ENCODE measurements at places on chromosomes 5 and 9. TPM values are rescaled to one million over a fixed set of nuclear protein-coding genes. Genes with fewer than 3 reads are reported as not detected.

GRCh38 chr5:87899721-87900131, 368.9 kb downstream of the TMEM161B start:
- no peak for DNase-seq

DNA sequence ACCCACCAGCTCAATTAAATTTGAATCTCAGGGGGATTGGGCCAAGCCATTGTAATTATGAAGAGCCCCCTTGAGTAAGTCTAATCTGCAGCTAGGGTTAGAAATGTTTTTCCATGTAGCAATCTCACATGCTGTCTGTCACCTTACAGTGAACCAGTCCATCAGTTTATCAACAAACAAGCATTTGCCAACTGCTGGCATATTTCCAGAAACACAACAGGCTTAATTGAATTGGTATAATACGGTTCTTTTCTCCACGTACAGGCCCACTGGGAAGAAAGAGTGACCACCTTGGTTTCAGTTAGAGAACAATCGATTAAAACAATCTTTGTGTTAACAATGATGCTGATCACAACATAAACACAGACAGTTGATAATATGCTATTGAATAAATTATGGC, 67.4 kb downstream of the NSUN2 start:
- DNase-seq, result no peak

GRCh38 chr5:74469234-74469994, 171.1 kb downstream of the ENC1 start:
- no peak for DNase-seq

GRCh38 chr9:37678789-37679273, 28.1 kb downstream of the FRMPD1 start:
- no peak for DNase-seq

DNA sequence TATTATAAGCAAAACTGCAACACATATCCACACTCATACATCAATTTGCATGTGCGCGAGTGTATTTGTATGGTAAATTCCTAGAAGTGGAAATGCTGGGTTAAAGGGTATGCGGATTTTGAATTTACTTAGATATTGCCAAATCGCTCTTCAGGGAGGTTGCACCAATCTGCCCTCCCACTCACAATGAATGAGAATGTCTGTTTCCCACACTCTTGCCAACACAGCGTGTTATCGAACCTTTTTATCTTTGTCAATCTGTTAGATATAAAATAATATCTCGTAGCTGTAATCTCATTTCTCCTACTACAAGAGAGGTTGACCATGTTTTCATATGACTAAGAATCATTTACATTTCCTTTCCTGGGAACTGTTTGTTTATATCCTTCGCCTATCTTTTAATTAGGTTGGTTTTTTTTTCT, 35.7 kb downstream of the LHX2 start:
- DNase-seq, result no peak

DNA sequence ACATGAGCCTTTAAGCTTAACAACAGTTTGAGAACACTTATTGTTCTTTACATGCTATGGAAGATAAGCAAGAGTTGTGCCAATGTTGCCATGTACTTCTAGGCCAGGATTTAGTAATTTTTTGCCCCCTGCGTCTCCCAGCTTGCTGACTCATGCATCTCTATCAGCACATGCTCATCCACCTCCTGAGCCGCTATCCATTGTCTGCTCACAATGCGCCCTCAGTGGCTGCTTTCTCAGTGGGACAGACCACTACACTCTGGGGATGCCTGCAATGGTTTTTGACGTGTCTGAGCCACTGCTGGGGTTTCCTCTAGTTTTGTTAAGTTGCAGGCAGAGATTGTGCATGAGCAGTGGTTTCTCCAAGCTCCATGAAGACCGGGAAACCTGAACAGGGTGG, 50.9 kb upstream of the PHF2 start:
- no peak for DNase-seq

- DNase-seq, result no peak
Measured at GRCh38 chr9:92619601-92620300, 50.2 kb downstream of the IPPK start.

- DNase-seq, result no peak
Measured at GRCh38 chr9:92614763-92615461, 55.0 kb downstream of the IPPK start.

DNA sequence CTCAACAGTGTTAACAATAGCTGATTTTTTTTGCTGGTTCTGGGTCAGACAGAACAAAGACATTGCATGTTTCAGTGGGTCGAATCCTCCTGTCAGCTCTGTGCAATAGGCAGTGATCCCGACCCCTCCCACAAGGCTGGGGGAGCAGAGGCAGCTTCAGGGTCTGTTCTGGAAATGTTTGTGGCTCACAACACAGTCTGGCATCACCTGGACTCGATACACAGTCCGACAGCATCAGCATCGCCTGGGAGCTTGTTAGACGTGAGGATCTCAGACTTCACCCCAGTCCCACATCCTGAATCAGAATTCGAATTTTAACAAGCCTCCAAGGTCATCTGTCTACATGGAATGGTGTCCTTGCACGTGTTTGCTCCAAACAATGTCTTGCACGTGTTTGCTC, 384.7 kb downstream of the IRX2 start:
- no peak for DNase-seq

DNA sequence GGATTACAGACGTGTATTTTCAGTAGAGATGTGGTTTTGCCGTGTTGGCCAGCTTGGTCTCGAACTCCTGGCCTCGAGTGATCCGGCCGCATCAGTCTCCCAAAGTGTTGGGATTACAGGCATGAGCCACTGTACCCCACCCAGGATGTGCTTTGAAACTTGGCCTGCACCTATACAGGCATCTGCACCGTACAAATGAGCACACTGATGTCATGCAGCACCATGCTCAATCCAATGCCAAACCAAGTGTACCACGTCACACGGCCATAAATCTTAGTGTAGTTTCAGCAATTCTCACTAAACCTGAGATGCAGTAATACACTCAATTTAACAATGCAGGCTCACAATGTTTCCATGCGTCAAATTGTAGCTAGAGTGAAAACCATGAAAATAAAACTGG, 6.3 kb downstream of the NSUN2 start:
- DNase-seq, result no peak

DNA sequence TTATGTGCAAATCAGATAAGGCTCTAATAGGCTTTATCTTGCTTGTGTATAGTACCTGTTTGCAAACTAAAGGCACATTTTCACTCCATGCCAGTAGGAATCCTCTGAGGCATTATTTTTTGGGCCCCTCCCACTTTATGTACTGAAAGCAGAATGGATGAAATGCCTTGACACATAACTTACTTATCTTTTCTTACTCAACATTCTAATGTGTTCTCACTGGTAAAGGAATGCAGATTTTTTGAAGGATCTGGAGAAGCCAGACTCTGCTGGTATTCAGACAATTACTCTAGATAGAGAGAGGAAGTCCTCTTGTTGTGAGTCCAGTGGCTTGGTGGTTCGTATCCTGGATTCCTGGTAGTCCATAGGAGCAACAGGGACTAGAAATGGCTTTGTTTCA, 336.7 kb downstream of the CCDC171 start:
- DNase-seq, result no peak

DNA sequence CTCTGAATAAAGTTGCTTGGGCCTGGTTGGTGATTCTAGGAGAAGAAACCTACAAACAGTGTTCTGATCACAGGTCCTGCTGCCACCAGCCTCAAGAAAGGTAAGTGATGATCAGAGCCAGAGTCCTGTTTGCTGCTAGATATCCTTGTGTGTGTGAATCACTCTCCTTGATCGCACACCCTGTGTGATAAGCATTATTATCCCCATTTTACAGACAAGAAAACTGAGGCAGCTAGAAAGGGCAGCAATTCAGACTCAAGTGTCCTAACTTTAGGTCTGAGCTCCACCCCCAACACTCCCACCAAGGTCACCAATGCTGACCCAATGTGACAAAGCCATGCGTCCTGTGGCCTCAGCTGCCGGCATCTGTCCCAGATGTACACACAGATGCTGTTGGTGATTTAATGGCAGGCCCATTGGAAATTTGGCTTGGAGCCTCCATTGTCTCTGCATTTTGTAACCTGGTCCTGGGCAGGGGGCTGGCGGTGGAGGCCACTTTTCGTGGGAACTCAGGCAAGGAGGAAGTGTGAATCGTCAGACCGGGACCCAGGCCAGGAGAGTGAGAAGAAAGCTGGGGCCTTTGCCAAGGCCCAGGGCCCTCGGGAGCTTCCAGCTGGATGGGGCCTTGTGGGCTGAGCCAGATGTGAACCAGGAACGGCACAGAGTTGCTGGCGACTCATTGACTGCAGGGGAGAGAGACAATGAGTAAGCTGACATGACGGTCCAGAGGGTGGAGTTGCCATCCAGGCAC, 29.8 kb upstream of the GGTA1 start:
- peak; percentile 74 for DNase-seq

C5orf58 gene
- total RNA-seq, result not detected

- DNase-seq, result peak; percentile 47
Measured at GRCh38 chr9:88179062-88179521, 40.8 kb upstream of the SPATA31C2 start.

DNA sequence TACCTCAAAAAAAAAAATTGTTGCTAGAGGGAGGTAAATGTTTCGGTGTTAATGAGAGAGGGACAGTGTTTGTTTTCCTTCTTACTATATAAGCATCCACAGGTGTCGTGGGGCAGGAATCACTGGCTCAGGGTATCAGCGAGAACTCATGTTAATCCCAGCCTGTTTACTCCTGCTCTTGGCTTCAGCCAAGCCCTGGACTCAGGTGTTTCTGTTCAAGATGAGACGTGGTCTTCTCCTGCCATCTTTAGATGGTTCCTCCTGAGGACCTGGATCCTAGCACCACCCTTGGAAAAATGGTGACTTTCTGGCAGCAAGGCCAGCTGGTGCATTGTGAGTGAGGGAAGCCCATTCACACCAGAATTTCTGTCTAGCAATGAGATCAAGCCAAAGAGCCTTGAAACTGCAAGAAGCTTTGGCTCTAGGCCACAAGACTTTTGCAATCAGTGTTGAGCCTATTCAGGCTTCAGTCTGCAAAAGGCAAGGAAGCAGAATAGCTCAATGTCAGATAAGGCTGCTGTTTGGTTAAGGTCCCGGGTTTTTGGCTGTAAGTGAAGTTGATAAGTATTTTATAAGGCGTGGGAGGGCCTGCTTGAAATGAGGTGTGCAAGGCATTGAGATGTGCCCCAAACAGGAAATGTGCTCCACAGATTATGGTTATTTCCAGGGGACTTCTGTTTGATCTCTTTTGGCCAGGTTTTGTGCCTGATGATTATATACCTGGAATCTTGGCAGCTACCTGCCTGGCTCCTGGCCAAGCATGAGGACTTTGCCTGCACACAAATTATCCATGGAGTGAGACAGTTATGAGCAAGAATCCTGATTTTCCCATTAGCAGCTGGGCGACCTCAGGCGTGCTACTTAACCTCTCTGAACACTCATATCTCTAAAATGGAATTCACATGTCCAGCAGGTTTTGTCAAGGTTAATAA, 99.8 kb downstream of the TENT4A start:
- peak; percentile 78 for DNase-seq

- no peak for DNase-seq
Measured at GRCh38 chr5:53472279-53472678, 8.2 kb upstream of the FST start.

C9orf50 gene
- not detected for total RNA-seq

PCDHA10 gene
- 0.79 TPM for total RNA-seq

GRCh38 chr5:16693879-16694278, 77.1 kb upstream of the RETREG1 start:
- no peak for DNase-seq

GRCh38 chr5:116517488-116517887, 57.1 kb downstream of the SEMA6A start:
- DNase-seq, result no peak

DNA sequence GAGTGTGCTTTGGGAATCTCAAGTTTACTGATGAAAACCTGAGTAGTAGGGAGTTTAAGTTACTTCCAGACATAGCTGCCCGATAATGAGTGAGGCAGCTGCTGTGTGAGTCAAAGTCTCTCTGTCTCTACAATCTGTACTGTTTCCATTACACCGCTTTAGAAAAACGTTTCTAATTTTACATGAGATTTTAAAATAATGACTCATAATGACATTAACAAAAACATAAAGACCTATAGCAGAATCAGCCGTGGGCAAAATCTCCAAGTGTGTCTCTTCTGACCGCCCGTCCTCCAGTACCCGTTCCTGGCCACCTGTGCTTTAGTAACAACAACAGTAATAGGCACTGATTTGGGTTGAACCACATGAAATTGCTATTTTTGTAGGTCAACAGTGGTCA, 69.6 kb upstream of the PRRC1 start:
- no peak for DNase-seq

DNA sequence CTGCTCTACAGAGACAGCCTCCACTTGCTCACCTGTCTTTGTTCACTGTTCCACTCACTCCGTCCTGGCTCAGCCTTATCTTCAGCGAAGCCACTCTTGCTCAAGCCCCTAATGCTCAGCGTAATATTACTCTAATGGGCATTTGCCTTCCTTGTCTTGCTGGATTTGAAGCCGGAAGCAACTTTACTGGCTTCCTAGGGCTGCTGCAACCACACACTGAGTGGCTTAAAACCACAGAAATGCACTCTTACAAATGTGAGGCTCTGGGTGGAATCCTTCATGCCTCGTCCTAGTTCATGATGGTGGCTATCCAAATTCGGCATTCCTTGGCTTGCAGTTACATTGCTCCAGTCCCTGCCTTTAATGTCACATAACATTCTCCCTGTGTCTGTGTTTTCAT, 85.5 kb upstream of the MARCHF11 start:
- DNase-seq, result no peak

GRCh38 chr9:87389936-87390335, 107.7 kb upstream of the DAPK1 start:
- no peak for DNase-seq

DNA sequence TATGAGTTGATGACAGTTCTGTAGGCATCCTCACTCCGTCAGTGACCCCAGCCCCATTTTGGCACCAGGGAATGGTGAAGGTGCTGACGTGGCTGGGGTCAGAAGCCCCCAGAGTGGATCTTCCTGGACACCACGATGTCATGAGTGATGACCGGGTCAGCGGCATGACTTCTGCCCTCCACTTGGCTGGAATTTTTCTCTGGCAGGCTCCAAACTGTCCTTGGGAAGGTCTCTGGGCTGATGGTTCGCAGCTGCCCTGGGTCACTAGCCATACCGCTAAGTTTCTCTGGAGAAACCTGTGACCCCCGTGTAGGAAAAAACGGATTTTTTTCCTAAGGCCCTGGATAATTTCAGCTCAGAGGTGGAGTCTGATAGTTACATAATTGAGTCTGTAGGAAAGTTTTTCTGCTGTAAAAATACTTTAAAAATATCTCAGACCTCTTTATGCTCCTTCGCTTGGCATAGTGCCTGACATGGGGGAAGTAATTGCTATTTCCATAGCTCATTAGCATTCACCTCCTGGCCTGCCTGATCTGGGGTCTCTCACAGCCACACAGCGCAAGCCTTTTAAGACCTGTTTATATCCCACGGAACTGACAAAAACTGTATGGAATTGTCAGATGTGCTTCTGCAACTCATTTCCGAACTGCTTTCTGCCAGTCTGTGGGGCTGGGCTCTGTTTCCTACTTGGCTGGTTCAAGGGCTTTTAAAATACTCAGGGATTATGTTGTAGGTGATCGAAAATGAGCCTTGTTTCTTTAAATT, 69.2 kb downstream of the ANGPTL2 start:
- no peak for DNase-seq
